ENCODE measurements at places on chromosomes 6 and 20.

DNA sequence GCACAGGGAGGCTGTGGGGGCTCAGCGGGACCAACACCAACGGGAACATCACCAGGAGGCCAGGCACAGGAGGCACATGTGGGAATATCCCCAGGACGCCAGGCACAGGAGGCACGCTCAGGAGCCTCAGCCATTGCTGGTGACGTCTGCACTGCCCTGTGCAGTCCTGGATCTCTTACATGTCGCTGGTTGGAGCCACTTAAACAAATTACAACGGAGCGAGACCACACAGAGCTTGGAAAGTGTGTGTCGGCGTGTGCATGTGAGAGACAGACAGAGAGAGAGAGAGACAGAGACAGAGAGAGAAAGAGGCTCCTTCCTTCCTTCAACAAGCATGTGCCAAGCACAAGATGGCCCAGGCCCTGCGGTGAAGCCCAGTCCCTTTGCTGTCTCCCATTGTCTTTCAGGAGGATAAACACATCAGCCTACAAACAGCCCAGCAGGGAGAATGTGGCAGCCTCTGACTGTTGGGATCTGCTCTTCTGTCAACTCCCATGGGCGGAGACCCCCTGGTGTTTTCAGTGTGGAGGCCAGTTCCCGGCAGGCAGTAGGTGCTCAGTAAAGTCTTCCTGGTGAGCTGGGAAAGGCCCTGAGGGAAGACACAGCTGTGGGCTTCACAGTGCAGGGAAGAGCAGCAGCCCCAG, 112.7 kb upstream of the THBS2 start:
- no peak for DNase-seq

- no peak for DNase-seq
Measured at GRCh38 chr6:121998631-121999030, 400.8 kb upstream of the HSF2 start.

GRCh38 chr6:42100029-42100901, 42.2 kb downstream of the C6orf132 start:
- no peak for DNase-seq

- DNase-seq, result no peak
Measured at GRCh38 chr20:22460231-22460630, 124.1 kb downstream of the FOXA2 start.

DNA sequence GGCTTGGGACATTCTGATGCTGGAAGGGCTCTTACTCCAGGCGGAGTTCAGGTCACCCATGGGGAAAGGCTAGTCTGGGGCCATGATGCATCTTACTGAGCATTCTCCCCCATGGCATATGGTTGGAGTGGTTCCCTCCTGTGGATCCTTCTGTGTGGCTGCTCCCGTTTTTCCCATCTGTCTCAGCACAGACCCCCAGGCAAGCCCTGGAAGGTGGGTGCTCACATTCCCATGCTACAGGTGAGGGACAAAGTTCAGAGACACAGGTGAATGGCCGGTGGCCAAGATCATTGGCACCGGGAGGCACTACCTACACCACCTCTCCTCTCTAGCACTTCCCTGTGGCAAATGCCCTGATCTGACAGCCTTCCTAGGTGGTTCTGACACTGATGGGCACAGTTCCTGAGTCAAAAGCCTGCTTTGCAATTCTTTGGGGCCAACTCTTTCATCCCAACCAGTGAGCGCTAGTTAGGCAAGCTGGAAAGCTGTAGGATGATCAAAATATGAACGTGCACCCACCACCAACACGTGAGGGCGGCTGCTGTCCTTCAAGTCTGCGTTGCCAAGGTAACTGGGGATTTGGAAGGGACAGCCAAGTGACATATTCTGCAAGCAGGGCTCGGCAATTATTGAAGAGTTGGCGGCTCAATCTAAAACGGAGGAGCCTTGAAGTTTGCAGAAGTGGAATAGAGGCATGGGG, 124.6 kb downstream of the CDH4 start:
- DNase-seq, result no peak

DNA sequence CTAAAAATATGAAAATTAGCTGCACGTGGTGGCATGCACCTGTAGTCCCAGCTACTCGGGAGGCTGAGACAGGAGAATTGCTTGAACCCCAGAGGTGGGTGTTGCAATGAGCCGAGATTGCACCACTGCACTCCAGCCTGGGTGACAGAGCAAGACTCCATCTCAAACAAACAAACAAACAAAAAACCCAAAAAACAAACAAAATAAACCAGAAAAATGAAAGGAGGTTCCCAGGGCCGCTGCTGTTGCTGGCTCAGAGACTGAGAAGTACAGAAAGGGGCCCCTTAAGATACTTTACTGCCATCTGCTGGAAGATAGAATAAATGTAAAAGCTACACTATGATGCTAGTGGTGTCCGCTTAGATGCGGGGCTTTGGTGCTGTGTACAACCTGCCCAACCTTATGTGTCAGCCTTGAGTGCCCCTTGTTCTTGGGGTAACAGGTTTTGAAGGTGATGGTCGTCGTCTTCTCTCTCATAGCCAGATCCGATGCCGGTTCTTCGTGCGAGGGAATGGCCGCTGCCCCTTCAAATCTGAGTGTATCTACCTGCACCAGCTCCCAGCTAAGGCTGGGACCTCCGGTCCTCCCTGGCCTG, 2.8 kb upstream of the FANCE start:
- DNase-seq, result no peak

GRCh38 chr20:51374456-51374830, 168.1 kb downstream of the NFATC2 start:
- no peak for DNase-seq

- no peak for DNase-seq
Measured at GRCh38 chr20:15191082-15191723, 853.8 kb upstream of the FLRT3 start.

- DNase-seq, result no peak
Measured at GRCh38 chr20:768426-768978, at the start of gene SLC52A3. TSS of gene SLC52A3 (minus strand) at chr20:768500. CDS start at chr20:765774, 2,726 bp downstream.

- DNase-seq, result no peak
Measured at GRCh38 chr20:31740208-31740607, 1.1 kb downstream of the TPX2 start.

GRCh38 chr20:47303736-47304135, 52.8 kb downstream of the ZMYND8 start:
- DNase-seq, result no peak

DNA sequence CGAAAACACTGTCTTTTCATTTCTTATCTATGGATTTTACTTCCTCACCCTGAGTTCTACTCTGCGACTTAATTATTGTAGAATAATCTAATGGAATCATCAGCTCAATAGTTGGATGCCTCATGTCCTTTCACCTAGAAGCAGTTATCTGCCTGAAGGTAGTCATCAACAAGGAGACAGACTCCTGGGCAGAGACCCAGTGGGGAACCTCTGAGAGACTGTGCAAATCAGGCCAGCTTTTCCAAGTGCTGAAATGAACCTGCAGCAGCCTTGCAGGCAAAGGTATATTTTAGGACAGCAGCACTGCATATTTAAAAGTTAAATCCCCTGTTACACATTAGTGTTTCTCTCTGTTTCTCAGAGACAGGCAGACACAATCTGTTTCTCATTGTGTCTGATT, 99.7 kb upstream of the STMND1 start:
- no peak for DNase-seq

DNA sequence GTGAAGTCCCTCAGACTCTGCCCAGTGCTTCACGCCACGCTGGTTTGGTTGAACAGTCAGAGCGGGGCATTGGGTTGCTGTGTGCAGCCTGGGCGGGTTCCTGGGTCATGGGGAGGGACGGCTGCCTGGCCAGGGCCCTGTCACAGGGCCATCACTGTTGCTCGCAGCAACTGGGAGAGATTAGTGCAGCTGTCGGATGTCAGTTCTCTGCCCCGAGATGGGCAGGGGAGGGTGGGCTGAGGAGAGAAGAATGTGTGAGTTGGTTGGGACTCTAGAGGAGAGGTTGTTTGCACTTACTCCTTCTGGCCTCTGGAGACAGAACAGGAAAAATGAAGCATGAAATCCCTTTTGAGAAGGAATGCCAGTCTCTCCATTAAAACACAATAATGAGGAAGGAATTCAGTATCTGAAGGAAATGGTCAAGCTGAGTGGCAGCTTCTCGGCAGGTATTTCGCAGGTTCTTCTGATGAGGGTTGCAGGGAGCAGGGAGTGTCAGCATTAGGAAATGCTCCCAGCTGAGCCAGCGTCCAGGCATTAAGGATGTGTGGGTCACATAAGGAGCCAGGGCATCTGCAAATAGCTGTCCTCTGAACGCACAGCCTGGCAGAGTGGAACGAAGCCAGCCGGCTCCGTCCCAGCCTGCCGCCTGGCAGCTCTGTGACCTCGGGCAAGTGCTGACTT, 95.9 kb downstream of the SSR1 start:
- no peak for DNase-seq

GRCh38 chr20:11170565-11170964, 496.8 kb upstream of the JAG1 start:
- no peak for DNase-seq

- no peak for DNase-seq
Measured at GRCh38 chr20:45998761-45999160, 9.9 kb upstream of the MMP9 start.

Data from stimulated activated CD8-positive, alpha-beta memory T cell treated with anti-CD3 and anti-CD28 coated beads, Interleukin-7, amount 100 ng/mL, for 1 hour (primary cell).